ENCODE measurements at places on chromosomes 7 and 10. TPM values are rescaled to one million over a fixed set of nuclear protein-coding genes. Genes with fewer than 3 reads are reported as not detected.
A peak's percentile ranks its signal among the peaks of the same experiment; 100 is the strongest.

DNA sequence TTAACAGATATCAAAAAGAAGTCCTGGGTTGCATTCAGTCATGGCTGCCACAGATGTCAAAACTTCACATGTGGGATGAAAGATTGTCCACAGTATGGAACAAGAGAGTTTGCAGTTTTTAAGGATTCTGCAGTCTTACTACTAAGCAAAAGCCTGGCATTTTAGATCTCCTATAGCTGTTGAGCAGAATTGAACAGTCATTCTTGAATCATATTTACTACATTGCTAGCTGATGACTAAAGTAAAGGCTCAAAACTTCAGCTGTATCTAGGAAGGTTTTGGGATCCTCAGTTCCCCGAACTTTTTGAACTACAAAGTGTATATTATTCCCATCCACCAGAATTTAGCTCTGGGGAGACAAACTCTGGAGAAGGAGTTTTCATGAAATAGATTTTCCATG lies 31.0 kb downstream of the BET1 start:
- no peak for DNase-seq

DNA sequence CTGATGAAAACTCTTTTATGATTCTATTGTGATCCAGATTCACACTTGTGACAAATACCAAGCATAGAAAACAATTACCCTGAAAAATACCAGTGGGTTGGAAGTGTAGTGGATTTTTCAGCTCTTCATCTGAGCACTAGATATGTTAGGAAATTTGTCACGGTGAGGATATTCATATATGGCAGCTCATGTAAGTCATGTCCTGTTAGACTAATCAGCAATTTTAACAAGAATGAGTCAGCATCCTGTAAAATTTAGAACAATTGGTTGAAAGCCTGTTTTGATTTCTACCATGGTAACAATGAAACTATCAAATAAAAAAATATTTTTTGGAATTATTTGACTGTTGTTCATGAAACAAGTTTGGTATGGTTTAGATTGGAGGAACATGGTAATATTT lies 334.3 kb downstream of the CACNA2D1 start:
- DNase-seq, result no peak

Gene ADAM12
- polyA plus RNA-seq, result 32.6 TPM

DNA sequence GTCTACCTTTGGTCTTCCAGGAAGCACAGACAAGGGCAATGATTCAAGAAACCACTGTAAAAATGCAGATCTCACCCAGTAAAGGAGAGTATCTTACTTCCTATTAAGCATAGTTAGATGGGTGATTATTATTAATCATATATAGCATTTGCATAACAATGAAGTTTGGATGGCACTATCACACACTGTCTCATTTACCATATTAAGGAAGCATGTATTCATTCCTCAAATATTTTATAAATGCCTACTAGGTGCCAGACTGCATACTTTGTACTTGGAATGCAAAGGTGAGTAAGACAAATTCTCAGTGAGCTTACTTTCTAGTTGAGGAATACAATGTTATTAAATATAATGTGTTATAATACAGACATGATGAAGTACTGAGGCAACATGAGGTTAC lies 53.9 kb upstream of the SKAP2 start:
- no peak for DNase-seq

DNA sequence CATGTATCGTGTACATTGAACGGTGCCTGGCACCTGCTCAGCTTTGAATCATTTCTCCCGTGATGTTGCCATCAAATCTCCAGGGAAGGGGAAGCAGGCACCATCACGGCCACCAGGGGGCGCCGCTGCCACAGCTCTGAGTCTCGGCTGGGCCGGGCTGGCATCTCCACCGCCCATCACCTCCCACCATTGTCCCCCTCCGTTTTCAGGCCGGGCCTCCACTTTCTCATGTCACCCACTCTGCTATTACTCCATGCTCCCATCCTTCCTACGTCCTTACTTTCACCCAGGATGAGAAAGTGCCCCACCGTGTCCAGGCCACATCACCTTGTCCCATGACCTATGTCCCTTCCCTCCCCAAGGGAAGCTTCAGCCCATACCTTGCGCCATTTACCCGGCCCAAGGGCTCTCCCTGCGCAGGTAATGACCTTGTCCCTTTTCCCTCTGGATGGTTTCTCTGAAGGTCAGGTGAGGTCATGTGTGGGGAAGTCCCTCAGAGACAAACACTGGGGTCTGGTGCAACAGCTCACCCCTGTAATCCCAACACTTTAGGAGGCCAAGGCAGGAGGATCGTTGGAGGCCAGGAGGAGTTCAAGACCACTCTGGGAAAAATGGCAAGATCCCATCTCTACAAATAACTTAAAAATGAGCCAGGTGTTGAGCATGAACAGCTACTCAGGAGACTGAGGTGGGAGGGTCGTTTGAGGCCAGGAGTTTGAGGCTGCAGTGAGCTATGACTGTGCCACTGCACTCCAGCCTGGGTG lies 31.8 kb upstream of the OCM2 start:
- peak; percentile 16 for DNase-seq

DNA sequence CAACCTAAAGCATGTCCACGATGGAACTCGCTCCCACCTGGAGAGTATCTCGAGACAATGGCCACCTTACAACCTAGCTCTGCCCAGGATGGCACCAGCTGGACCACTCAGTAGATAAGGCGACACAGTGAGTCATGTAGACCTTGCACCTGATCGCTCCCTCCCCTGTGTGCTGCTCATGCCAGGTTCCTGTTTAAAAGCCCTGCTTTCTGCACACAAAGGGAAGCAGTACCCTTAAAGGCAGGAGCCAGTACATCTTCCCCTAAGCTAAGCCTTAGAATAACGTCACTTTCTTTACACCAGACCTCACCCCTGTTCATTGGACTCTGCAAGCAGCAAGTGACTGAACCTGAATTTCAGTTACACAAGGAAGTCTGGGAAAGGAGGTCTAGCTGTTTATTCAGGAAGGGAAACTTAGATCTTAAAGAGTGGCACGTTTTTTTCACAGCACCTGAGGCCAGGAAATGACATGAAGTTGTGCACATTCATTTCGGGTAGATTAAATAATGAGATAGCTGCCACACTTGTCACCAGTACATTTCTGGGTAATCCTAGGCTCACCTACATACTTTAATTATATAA lies 117.9 kb downstream of the MTPAP start:
- DNase-seq, result no peak

Data from muscle of arm (tissue), 14 donors.